HCEC 1CT (cell line): ENCODE measurements at places on chromosomes 2 and 18.

DNA sequence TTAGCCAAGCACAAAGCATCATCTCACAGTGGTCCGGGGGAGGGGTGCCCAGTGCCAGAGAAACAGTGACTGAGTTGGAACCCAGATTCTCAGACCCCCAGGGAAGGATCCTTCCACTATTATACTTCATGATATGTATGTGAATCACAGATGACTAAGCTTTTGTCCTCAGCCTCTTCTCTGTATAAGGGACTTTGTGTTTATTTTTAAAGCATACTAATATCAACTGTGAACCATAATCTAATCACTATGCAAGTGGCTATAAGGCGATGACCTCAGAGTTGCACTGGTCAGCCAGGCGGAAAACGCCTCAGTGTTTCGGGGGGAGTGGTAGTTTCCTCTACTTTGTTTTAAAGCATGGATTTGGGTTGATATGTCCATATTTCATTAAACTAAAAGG lies 160.4 kb upstream of the TMEM200C start:
- DNase-seq: peak; percentile 92

DNA sequence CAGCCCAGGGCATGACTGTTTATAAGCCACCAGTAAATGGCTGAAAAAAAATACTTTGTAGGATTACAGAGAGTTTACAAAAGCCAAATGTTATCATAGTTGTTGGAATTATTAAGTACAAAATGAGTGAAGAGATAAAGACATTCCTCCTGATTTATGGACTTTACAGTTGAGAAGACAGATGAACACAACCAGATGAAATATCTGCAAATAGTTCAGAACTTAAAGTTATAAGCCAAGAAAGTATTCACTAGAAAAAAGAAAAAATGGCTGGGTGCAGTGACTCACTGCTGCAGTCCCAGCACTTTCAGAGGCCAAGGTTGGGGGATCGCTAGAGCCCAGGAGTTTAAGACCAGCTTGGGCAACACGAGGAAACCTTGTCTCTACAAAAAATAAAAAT lies 11.2 kb downstream of the PMAIP1 start:
- peak; percentile 45 for DNase-seq

DNA sequence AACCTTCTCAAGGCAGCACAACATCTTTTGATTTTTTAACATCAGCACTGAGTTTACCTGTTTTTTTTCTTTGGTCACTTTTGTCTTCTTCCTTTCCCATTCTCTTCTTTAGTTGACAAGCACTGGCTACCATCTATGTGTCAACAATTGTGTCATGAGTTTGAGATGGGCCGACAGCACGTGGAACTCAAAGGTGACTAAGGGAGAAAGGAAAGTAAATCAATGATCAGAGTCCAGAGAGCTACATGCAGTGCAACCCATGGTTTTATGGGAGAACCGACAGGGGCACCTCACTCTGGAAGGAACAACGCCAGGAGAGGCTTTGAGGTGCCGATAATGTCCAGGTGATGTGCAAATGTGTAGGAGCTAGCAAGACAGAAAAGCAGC lies 755.5 kb downstream of the RNF144A start:
- DNase-seq: no peak

DNA sequence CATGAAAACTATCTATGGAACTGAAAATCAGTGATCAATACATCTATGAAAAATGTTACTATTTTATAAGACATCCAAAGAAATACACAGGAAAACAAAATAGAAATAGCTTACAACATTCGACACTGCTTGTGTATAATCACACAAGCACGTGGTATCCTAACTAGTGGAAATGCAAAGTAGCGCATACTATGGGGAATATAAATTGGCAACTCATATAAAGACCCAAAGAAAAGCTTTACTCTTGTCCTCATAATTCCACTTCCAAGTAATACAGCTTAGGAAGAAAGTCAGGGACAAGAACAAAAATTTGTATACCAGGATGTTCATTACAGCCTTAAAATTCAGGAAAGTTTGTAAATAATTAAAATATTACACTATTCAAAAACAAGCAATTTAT lies 384.6 kb downstream of the NRXN1 start:
- DNase-seq: no peak

DNA sequence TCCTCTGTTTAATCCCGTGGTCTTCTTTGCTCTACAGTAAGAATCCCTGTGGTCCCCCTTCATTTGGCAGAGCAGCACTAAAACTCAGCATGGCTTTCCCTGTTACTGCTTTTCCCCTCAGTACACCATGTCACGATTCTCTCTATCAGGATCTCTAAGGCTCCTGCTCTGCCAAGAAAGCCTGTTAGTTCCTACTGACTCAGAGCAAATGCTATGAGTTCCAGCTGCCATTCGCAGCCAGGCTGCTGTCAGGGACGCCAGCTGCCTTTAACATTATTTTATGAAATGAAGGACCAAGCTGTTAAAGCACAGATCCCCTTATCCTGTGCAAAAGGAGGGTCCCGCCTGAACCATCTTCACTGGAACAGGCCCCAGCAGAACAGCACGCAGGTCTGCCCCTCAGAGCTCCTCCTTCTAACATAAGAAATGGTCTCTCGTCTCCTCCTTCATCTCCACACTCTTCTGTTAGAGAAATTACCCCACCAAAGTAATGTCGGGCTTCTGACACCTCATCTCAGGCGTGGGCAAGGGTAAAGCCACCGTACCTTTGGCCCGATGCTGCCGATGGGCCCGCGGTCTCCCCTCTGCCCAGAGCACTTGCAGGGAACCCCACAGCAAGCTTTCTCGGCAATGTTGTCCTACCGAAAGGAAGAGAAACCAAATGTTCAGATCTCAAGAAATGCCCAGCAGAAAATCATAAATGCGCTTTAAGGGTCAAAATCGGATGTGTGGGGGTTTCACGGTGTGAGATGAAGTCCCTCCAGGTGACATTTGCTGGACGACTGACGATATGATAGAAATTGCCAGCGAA lies 52.6 kb downstream of the COL6A3 start:
- no peak for DNase-seq

DNA sequence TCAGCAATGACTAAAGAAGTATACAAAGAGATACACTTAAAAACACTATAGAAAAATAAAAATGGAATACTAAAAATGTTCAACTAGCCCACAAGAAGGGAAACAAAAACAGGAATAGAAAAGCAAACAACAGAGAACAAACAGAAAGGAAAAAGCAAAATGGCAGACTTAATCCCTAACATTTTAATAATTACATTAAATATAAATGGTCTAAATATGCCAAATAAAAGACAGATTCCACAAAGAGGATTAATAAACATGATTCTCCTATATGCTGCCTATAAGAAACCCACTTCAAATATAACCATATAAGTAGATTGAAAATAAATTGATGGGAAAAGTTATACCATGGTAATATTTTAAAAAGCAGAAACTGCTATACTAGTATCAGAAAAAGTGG lies 83.5 kb upstream of the GPR45 start:
- no peak for DNase-seq

GRCh38 chr2:161166538-161167409 lies 6.5 kb downstream of the TANK start:
- peak; percentile 29 for DNase-seq

DNA sequence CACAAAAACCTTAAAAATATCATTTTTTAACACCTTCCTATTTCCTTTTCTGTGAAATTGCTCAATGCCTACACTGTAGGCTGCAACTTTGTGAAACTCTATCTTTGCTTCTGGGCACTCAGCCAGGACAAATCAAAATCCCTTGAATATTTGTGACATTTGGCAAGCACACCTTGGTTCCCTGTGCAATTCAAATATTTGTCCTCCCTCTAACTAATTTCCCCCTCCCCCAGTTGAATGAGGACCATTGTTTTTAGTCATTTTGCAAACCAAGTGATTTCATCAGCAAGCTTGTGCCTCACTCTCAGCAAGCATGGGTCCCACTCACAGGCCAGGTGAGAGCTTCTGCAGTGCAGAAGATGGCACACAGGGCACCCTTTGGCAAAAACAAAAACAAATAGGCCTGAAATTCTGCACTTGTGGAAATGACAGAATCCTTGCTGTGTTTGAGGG lies 541.5 kb downstream of the CNTNAP5 start:
- DNase-seq: no peak

- no peak for DNase-seq
Measured at GRCh38 chr2:232652505-232652851, 19.1 kb downstream of the EFHD1 start.

DNA sequence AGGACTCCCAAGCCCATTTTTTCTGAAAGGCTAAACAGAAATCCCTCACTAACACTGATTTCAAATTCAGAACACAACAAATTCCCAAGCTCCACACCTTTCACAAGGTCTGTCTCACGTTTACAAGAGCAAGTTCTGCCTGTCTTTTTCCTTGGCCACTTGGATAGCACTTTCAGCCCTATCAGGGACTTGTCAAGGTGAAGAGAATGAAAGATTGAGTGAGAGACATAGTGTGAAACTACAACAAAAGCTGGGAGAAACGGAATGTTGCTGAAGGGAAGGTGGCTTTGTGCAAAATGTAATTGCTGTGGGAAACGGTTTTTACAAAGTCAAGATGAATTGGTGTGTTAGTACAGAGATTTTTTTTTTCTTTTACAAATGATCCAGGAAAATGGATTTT lies 89.4 kb upstream of the GATA6 start:
- no peak for DNase-seq

DNA sequence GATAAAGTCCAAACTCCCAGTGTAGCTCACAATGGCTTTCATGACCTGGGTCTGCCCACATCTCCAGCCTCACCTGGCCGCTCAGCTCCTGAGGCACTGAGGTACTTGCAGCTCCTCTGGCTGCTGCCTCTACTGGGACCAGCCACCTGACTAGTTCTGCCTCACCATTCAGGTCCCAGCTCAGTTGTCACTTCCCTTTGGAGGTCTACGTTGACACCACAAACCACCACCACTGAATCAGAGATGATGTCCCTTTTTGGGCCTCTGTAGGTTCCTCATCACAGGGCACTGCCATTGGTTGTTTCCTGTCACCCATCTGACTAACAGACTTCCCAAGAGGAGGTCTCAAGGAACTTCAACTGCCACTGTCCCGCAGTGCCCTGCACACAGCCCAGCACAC lies 21.2 kb downstream of the SPP2 start:
- no peak for DNase-seq

GRCh38 chr2:195683174-195683573 lies 26.1 kb downstream of the SLC39A10 start:
- DNase-seq: peak; percentile 41

DNA sequence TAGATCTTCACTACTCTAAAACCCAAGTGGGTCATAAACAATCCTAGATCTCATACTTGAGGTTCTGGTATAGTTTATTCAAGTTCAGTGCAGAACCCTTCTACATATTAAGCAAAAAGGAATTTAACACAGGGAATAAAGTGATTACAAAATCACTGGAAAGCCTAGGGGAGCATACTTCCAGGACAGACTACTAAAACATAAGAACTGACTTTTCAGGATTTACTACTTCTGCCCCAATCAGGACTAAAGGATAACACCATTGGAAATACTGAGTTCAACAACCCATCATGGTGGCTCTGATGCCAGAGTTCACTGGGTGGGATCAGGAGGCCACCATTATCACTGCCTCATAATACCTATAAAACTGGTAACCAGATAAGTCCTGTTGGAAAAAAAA lies 123.6 kb downstream of the DNAH7 start:
- no peak for DNase-seq

GRCh38 chr2:229997565-229997964 lies 71.2 kb downstream of the SLC16A14 start:
- DNase-seq: no peak

DNA sequence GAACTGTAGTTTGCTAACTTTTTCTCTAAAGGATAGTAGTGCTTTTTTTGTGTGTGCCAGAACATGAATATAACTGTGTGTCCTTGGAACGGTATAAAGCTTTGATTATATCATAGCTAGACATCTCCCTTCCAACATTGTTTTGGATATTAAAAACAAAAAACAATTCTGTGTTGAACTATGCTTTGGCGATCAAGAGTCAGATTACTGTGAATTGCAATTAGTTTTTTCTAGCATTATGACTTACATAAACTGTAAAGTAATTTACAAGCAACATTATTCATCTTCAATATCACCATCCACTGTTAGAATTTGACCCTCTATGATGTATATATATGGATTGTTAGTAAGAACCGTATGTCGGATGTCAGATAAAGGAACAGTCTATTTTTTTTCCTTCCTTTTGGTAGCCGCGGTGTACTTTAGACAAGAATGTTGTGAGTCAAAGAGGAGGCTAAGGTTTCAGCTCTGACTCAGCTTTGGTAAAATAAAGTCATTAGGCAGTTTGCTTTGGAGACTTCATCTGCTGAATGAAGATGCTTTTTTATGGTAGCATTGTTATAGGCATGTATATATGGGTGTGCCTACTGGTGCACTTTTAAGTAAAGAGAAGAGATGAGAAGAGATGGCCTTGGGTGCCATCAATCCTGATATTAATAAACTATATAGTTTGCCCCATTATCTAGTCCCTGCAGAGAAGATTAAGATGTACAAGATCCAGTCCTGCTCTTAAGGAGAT lies 76.4 kb downstream of the LTBP1 start:
- DNase-seq: peak; percentile 94

GRCh38 chr2:41947701-41948396 lies 100.0 kb upstream of the PKDCC start:
- DNase-seq: no peak

DNA sequence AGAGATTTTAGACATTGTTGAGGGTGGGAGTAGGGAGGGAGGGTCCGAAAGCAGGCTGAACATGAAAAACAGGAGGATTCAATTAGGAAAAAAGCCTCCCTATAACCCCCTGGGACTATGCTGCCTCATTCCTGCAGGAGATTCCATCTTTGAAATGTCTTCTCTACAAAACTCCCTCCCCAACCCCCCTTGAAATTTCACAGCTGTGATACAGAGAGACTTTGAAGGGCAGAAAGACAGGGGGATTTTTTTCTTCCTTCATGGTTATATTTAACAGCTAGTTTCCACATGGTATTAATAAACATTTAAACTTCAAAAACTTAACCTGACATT lies 57.6 kb downstream of the TRIB2 start:
- no peak for DNase-seq

- no peak for DNase-seq
Measured at GRCh38 chr2:177355874-177356273, 36.7 kb upstream of the AGPS start.

DNA sequence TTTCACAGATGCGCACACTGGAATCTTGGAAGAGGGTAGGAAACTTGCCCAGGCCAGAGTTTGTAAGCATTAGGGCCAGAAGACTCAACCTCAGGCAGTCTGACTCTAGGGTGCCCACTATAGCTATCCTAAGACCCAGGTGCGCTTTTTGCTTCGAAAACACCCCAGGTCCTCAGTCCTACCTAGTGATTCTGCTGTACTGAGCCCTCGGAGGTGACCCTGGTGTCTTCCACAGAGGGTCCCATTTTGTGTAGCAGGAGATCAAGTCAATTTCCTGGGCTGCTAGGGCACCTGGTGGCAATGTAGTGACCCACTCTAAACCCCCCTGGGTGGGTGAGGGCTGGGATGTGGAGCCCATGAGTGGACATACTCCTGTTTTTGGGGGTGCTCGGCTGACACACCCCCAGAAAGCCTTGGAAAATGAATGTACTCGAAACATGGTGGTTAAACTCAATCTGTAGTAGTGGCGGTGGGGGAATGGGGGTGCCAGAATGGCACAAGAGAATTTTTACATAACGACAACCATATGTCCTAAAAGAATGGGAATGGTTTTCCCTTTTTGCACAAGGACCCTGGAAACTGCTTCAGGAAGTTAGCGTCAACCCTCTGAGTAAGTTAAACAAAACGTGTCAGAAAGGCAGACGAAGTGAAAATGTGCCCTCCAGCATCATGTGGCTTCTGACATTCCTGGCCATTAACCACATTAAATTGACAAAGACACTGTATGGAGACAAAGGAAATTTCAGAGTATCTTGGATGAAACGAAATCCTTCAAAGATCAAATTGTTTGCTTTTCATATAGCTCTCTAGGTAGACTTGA lies 218.0 kb upstream of the COPS8 start:
- no peak for DNase-seq

- DNase-seq: peak; percentile 19
Measured at GRCh38 chr2:127388423-127389164, 819 bp upstream of the MAP3K2 start.
